SK-N-DZ (cell line): ENCODE measurements at places on chromosomes 2 and 18.

DNA sequence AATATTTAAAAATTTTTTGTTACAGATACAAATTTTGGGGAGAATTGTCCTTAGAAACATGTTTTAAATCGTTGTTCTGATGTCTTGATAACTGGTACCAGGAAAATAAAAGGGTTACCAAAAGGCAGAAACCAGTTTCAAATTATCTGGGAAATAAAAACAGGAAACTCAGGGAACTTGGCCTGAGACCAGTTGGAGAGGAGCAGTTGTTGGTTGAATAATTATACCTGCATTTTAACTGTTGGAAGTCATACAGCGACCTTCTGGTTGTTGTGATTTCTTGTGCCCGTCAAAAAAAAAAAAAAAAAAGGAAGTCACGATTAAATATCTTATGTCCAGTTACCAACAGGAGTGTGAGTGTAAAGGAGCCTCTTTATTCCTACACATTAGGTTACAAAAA is 51.8 kb downstream of the CRIM1 start:
- no peak for DNase-seq

DNA sequence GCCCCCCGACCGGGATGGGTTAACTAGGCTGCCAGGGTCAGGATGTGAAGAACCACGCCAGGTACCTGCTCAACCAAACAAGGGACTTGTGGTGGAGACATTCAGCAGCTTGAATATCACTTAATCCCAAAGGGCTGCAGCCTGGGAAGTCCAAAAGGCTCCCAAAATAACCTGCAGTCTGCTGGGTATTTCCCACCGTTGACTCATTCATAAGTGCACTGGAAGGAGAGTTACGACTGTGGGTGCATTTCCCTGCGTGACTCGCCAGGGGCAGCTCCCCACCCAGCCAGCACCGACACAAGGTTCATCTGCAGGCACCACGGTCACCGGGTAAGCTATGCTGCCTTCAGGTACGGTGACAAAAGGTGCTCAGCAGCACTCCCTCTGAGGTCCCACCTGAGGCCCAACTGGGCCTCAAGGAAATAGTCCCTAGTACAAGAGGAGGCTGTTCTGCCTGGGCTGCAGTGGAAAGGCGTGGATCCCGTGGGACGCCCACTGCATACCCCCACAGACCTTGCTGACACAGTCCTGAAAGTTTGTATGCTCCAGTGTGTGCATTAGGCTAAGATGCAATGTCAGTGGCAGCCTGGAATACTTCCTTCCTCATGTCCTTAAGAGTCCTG is 86.5 kb downstream of the UXS1 start:
- DNase-seq, result no peak

DNA sequence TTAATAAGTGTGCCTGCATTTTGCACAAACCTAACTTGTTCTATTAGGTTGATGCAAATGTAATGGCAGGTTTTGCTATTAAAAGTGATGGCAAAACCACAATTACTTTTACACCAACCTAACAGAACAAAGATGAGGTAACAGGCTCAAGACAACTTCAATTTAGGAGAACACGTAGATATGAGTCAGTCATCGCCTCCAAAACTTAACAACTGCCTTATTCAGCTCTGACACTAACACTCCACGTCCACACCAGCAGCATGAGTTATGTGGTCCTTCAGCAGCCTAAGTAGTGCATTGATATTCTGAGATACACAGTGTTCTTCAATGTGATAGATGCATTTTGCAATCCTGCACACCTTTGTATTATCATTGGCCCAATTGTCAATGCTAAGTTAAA is 1175.1 kb upstream of the ACVR2A start:
- DNase-seq, result no peak

DNA sequence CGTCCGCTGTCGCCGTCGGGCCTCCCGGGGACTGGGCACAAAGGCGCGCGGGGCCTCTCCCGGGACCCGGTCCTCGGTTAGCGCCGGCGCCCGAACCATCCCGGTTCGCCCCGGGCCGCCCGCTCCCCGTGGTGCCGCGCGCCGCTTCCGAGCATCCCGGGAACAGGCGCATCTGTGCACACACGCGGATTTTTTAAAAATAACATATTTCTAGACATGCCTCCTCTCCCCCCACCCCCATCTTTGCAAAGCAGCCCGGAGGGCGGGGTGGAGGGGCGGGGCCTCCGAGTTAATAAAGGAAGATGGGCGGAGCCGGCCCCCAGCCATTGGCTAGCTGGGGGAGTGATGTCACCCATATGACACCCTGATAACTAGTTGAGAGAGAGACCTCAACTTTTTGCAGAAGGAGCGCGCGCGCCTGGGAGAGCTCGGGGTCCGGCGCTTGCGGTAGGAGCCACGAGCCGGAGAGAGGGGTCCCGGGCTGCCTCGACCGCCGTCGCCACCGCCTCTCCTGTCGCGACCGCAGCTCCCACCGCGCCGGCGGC is at the start of gene SOX11:
Gene SOX11 (plus strand): TSS at position 400 of the 545 bp plus-strand sequence. CDS start 338 bp downstream, outside the sequence.
- DNase-seq, result peak; percentile 98

GRCh38 chr2:233418052-233418760 is 63.9 kb downstream of the DGKD start:
- no peak for DNase-seq

- DNase-seq, result no peak
These were observed 95.0 kb upstream of the RIOK3 start for GRCh38 chr18:23357996-23358594.

DNA sequence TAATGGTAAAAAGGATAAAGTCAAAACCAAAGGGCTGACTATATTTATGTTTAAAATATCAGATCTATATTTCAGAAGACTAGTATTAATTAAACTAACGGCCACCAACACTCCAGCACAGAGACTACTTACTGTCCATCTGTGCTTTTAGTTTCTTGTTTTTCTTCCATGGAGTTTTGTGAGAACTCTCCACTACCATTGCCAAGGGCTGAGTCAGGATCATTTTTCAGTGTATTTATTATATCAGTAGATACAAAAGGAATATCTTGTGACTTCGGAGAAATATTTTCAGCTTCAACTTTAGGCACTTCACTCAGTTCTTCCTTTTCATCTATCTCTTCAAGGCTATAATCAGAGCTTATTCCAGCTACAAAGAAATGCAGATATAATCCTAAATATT is 79.1 kb upstream of the GRB14 start:
- no peak for DNase-seq

GRCh38 chr2:232699110-232699509 is 2.0 kb downstream of the GIGYF2 start:
- no peak for DNase-seq

- DNase-seq, result no peak
These were observed 155.6 kb upstream of the GLI2 start for GRCh38 chr2:120579916-120580685.

DNA sequence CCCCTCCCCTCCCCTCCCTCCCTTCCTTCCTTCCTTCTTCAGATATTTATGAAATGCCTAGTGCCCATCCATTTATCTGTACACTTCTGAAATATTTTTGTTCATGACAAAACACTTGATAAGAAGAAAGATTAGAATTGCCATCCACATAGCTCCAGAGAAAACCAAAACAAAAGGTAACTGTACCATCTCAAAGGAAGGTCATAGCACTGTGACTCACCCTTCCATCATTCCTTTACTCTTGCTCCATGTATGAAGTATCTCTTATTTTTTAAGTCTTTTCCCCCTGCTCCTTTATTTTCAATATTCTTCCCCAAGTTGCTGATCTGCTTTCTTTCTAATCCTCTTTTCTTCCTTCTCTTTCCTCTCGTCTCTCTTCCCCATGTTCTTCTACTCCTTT is 9.9 kb downstream of the CNTNAP5 start:
- no peak for DNase-seq

- DNase-seq, result no peak
These were observed 432.4 kb downstream of the DCDC2C start for GRCh38 chr2:4135765-4136164.

GRCh38 chr2:152743002-152743401 is 24.6 kb downstream of the ARL6IP6 start:
- no peak for DNase-seq

GRCh38 chr2:60353863-60354262 is 199.6 kb downstream of the BCL11A start:
- no peak for DNase-seq

DNA sequence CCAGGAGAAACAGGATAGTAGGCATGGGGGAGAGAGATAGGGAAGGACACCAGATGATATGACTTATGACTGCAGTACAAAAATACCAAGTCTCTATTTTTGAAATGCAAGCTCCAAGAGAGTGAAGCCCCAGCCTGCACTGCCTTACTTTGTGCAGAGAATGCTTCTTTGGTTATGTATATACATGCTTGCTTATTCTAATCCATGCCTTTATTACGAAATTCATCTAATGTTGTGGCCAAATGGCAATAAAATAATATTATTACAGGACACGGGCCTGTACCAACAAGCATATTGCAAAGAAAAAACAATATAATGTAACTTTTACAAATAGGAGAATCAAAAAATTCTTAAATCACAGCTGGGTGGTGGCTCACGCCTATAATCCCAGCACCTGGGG is 110.8 kb downstream of the BCL11A start:
- no peak for DNase-seq

GRCh38 chr2:23053601-23054000 is 331.4 kb upstream of the KLHL29 start:
- no peak for DNase-seq

GRCh38 chr2:200687922-200688920 is 102.4 kb downstream of the AOX1 start:
- no peak for DNase-seq

DNA sequence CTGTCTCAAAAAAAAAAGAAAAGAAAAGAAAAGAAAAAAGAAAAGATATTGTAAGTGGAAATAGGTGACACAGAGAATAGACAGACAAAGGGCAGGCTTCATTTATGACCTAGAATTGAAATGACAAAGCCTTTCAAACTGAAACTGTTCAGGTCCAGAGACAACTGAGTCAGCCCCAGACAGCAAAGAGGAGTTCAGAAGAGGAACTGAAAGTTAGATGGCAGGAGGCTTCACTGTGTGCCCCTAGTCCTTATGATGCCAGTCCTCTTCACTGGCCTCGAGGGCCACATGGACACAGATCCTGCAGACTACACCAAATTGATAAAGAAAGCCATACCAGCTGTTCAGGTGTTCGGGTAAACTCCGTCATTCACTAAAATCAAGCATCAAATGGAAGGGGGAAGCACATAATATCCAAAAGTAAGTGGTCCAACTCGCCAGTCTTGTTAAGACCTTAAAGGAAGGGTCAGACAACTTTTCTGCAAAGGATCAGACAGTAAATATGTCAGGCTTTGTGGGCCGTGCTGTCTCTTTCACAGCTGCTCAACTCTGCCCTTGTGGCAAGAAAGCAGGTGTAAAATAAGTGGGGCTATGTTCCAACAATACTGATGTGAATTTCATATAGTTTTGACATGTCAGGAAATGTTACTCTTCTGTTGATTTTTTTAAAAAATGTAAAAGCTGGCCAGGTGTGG is 231.9 kb upstream of the MGAT5 start:
- DNase-seq, result no peak

DNA sequence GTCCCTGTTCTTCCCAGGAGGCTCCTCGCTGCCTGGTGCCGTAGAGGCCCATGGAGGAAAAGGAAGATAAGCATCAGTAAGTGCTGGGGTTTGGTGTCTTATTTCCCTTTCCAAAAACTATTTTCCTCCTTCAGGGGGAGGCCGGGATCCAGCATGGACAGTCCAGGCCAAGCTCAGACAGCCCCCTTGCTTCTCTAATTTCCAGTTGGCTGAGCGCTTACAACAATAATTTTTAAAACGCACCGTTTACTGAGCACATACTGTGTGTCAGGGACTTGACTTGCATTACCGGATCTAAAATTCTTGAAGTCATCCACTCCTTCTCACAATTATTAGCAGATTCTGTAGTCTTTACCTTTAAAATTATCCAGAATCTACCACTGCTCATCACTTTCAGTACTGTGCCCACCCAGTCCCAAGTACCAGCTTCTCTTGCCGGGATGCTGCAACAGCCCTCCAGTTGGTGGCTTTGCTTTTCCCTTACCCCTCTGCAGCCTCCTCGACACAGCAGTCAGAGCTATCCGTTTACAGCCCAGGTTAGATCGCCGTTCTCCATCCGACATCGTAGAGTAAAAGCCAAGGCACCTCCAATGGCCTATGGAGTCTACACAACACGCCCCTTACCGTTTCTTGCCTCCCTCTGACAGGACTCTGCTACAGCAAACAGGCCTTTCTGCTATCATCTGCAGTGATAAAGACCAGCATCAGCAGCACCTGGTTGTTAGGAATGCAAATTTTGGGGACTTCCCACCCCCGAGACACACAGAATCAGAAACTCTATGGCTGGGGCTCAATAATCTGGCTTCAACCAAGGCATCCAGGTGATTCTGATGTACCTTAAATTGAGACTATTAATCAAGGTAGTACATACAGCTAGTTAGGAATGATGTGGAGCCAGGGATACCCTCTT is 75.2 kb upstream of the TSPYL6 start:
- DNase-seq, result peak; percentile 27

GRCh38 chr2:113926314-113926713 is 36.4 kb downstream of the ACTR3 start:
- DNase-seq, result no peak

DNA sequence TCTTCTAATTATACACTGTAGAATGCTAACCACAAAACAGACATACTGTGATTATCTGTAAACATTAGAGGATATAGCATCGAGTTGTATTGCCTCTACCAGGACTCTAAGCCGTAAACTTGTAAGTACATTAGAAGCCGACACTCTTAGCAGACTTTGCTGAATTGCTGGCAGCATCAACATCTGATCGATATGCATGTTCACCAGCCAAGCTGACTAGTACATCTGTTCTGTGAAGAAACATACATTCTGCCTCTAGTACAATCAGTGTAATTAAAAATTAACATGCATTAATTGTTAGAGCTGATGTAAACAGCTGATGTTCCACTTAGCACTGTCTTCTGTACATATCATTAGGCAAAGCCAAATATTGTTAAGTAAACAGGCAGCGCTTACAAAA is 502.2 kb downstream of the NR4A2 start:
- no peak for DNase-seq

DNA sequence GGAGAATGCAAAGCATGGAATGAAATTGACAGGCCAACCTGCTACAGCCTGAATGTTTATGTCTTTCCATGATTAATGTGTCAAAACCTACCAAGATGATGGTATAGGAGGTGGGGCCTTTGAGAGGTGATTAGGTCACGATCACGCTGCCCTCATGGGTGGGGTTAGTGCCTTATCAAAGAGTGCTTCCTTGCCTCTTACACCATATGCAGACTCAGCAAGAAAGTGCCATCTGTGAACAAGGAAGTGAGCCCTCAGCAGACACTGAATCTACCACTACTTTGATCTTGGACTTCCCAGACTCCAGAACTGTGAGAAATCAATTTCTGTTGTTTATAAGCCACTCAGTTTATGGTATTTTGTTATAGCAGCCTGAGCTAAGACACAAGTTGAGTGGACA is 147.5 kb upstream of the BCL2L11 start:
- no peak for DNase-seq

- DNase-seq, result no peak
These were observed 814 bp downstream of the FZD7 start for GRCh38 chr2:202034249-202035088.
